PC-3 (cell line): ENCODE measurements at places on chromosomes 2 and 18.
A peak's percentile ranks its signal among the peaks of the same experiment; 100 is the strongest.

DNA sequence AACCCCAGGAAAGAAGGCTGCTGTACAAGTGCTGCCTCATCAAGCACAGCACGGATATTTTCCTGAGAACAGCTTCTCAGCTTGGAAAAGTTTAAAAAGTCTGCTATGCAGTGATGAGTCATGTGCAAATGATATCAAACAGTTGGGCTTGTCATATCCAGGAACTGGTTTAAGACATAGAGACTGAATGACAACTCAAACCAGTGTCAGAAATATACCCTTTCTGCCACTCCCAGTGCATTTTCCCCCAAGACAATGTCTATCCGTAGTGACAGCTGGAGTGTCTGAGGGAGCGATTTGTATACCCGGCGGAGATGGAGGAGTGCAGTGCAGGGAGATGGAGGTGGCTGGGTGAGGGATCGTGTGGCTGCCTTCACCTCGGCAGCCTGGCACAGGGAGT, 28.2 kb downstream of the SOX11 start:
- no peak overlapping the region for H3K4me3 ChIP-seq
- DNase-seq, result peak; percentile 17
- H3K36me3 ChIP-seq, result no peaks in the 10 kb centered on the region
- H3K4me1 ChIP-seq, result no peaks in the 10 kb centered on the region
- no peak overlapping the region for H3K27ac ChIP-seq
- no peaks in the 10 kb centered on the region for H3K27me3 ChIP-seq

GRCh38 chr2:125169022-125169763, 1144.1 kb downstream of the CNTNAP5 start:
- H3K4me1 ChIP-seq, result no peaks in the 10 kb centered on the region
- H3K27ac ChIP-seq, result no peak overlapping the region
- no peak overlapping the region for H3K4me3 ChIP-seq
- no peaks in the 10 kb centered on the region for H3K27me3 ChIP-seq
- DNase-seq, result no peak
- no peaks in the 10 kb centered on the region for H3K36me3 ChIP-seq

DNA sequence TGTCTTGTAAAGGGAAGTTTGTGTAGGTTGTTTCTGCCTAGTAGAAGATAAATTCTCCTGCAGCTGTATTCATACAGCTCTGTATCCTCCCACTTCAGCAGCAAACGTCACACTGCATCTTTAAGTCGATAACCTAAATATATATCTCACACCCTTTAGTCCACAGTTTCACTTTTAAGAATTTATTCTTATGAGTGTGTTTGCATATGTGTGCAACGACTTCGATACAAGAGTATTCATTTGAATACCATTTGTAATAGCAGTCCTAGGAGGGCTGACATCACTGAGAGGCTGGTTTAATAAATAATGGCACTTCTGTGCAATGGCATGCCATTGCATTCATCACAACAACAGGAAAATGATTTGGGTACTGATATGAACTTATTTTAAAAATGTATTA, 63.8 kb upstream of the MSH6 start:
- H3K4me3 ChIP-seq, result no peak overlapping the region
- H3K4me1 ChIP-seq, result peaks cover 1% of the 10 kb centered on the region; the same call in 1 of the 2 replicates
- no peak overlapping the region for H3K27ac ChIP-seq
- DNase-seq, result no peak
- H3K36me3 ChIP-seq, result no peaks in the 10 kb centered on the region

GRCh38 chr2:195316486-195316885, 340.5 kb upstream of the SLC39A10 start:
- H3K36me3 ChIP-seq, result no peaks in the 10 kb centered on the region
- no peak for DNase-seq
- no peak overlapping the region for H3K27ac ChIP-seq

DNA sequence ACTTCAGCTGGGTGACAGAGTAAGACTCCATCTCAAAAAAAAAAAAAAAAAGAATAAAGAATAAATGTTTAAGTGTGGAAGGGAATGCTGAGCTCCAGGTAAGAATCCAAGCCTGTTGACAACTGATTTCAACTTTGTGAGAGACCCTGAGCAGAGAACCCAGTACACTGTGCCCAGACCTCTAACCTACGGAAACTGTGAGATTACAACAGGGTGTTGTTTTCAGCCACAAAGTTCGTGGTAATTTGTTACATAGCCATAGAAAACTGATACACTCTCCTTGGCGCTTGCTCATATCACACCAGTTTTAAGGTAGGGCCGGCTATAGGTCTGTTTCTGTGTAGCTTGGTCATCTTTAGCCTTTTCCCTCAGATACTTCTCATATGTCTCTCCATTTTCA, 98.4 kb upstream of the PAPOLG start:
- no peak overlapping the region for H3K27ac ChIP-seq
- H3K27me3 ChIP-seq, result peaks cover 72% of the 10 kb centered on the region
- H3K4me3 ChIP-seq, result no peak overlapping the region

DNA sequence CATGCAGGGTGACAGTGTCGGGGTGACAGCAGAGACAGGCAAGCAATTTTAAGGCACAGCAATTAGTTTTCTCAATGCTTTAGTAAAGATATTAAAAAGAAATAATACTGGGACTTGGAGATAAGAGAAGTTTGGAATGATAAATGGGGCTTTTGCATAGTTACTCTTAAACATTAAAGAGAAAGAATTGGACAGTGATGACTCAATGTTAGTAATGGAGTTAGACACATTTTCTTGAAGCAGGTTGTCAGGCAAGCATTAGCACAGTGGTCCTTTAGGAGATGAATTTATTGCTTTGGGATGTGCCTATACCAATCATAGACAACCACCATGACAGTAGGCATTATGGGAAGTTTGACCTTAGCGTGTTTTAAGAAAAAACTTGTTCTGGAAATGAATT, 228.3 kb upstream of the RAB12 start:
- H3K27ac ChIP-seq, result no peak overlapping the region
- H3K4me3 ChIP-seq, result no peak overlapping the region
- no peaks in the 10 kb centered on the region for H3K4me1 ChIP-seq
- peak; percentile 18 for DNase-seq
- H3K36me3 ChIP-seq, result no peaks in the 10 kb centered on the region
